NCI-H1092 (cell line): ENCODE measurements at places on chromosomes 5 and 9.

DNA sequence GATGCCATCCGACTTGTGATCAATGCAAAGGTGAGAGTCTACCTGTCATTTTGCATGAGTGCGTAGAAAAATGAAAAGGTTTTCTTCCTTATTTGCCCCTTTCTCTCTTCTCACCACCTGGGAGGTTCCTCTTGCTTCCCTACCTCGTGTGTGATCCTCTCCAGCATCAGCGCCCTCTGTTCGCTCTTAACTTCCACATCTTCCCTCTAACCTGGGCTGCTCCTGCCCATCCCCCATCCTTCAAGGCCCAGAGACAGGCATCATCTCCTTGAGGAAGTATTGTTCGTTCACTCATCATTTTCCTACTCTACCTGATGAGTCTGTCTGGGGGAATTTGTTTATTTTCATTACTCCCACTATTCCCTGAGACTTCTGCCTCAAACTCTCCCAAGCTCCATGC lies 55.8 kb downstream of the RFK start:
- DNase-seq, result no peak

DNA sequence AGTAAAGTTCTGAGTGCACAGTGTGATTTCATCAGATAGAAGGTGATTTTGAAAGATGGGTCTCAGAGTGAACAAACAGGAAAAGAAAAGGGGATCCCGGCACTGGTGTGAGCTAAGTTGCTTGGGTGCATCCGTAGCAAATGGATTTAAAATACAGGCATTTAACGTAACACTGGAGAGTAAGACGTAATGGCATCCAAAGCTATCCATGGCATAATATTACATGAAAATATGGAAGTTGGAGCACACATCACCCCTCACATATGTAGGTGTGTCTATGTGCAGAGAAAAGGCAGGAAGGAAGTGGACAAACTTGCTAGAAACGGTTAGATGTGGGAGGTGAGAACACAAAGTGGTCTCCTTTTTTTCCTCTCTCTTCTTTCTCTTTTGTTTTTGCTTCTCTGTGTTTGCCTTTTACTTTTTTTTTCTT lies 38.2 kb upstream of the SEMA4D start:
- no peak for DNase-seq

DNA sequence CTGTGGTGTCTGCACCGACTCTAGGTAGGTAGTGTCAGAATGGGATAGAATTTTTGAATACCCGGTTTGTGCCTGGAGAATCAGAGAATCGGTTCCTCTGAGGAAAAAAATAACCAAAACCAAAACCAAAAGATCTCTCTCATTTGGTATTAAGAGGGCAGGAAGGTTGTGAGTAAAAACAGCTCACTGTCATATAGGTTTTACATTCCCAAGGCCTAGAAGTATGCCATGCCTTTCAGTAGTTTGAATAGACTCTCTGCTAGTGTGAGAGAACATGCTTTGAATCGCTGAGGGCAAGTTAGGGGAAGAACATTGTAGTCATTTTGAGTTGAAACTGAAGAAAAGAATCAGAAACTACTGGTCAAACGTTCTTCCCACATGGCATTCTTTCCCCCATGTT lies 411.4 kb upstream of the CD180 start:
- DNase-seq, result no peak

GRCh38 chr9:20361656-20362570 lies 260.4 kb downstream of the MLLT3 start:
- no peak for DNase-seq

DNA sequence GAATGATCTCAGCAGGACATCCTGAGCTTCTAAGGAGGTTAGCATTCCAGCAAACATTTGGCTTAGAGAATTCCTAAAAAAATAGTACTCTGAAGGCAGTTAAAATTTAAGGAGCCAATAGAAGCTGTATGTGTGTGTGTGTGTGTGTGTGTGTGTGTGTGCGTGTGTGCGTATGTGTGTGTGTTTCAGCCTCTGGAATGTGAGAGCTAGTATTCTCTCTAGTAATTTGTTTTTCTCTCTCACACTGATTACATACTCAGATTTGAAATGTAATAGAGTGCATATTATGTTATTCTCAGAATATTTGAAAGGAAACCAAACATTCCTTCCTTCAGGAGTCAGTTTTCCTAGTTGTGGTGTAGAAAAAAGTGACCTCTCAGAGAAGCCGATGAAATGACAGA lies 279.6 kb downstream of the TMEM38B start:
- no peak for DNase-seq

DNA sequence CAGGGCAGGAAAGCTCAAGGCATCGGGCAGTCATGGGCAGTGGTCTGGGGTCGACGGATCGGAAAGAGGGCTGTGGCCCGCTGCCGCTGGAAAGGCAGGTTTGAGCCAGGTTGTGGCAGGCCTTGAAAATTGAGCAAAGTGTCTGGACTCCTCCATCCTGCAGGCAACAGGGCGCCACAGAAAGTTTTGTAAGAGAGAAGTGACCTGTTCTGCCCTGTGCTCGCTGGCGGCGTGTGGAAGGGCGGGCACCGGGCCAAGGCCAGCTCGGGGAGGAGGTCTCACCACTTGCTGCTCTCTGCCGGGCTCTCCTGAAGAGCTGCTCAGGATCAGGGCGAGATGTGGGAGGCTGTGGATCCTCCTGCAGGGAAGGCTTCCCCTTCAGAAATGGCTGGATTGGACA lies 41.4 kb upstream of the FAT2 start:
- DNase-seq, result no peak

DNA sequence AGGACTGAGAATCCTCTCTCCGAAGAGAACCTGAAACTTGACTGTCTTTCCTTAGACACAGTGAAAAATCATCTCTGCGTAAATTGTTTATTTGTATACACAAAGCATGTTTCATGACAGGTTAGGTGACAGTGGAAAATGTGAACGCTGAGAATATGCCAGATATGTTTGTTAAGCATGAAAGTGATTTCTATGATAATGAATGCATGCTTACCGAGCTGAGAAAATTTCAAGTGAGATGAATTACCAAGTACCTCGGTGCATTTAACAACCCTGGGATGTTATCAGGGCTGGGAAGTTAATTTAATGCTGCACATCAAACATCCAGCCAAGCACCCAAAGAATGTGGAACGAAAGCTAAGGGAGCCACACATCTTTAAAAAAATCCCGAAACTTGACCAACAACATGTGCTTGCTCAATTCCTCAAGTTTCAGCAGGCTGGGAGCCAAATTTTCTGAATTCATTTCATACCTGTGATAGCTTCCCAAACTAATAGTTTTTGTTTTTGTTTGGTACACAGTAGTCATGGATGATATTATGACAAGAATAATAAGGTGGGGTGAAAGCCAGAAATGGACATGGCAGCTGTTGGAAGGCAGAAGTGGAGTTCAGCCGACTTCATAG lies 336.9 kb downstream of the ARHGEF28 start:
- no peak for DNase-seq

GRCh38 chr5:16559702-16560101 lies 57.1 kb downstream of the RETREG1 start:
- no peak for DNase-seq

- no peak for DNase-seq
Measured at GRCh38 chr5:116440457-116441001, 134.1 kb downstream of the SEMA6A start.

- DNase-seq, result no peak
Measured at GRCh38 chr5:52809884-52810283, 22.2 kb downstream of the ITGA1 start.

DNA sequence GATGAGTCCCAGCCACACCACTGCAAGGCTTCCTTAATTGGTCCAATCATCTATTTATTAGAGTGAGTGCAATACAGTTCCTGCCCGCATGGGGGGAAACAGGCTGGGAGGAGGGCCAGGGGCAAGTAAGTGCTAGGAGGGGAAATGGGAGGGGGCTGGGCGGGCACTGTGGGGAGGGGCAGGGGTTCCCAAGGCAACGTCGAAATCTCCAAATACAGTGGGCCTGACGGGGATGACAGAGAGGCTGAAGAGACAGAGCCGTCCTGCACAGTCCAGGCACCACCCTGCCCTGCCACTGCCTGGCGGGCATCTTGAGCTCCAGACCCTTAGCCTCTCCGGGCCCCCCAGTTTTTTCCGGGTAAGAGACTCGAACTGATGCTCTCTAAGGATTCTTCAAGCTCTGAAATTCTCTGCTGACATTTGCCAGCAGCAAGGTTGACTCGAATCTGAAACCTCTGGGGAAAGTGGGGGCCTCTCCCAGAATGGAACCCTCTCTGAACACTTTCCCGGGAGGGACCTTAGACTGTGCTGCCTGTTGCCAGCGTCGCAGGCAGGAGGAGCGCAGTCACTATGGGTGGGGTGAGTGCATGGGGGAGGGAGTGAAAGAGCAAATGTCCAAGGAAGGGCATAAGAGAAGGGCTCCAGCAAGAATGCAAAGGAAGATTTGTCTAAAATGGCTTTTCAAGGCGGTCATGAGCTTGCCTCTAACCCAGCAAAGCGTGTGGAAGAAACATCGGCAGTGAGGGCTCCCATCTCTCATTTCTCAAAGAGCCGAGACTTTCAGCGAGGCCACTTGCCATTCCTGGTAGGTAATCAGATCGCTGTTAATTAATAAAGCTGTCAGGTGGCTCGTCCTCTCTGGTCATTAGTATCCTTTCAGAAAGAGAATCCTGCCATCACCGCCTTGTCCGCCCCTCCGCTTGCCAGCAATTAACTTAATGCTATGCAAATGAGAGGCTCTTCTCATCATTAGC lies 99.0 kb downstream of the GTF3C4 start:
- DNase-seq, result peak; percentile 54

- no peak for DNase-seq
Measured at GRCh38 chr5:115428676-115429075, 115.9 kb downstream of the FEM1C start.

DNA sequence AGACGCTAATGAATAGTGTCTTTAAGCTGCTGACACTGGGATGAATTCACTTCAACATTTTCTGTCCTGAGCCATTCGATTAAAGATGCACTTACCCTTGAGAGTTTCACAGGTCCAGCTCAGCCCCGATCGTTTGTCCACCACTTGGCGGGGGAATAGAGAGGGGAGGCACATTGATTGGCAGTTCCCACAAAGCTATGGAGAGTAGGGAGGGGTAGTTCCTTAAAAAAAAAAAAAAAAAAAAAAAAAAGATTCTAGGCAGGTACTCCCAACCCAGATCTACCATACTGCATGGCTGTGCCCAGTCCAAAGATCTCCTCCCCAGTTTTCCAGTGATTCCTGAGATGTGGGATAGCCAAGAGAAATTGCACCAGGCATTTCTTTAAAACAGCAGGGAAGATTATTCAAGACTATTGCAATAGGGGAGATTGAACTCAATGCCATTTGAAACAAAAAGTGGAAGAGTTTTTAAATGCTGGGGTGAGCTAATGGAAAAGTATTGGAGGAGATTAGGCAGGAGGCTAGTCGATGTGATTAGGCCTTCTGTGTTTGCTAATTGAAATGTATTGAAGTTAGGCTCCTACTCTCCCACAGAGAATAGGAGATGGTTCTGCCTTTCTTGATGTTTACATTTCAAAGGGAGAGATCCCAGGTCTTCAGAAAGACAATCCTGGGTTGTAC lies 2217.4 kb upstream of the WWC1 start:
- no peak for DNase-seq

- no peak for DNase-seq
Measured at GRCh38 chr5:127176769-127177168, 103.5 kb upstream of the C5orf63 start.

GRCh38 chr9:36341936-36342577 lies 58.0 kb downstream of the RNF38 start:
- DNase-seq, result no peak

DNA sequence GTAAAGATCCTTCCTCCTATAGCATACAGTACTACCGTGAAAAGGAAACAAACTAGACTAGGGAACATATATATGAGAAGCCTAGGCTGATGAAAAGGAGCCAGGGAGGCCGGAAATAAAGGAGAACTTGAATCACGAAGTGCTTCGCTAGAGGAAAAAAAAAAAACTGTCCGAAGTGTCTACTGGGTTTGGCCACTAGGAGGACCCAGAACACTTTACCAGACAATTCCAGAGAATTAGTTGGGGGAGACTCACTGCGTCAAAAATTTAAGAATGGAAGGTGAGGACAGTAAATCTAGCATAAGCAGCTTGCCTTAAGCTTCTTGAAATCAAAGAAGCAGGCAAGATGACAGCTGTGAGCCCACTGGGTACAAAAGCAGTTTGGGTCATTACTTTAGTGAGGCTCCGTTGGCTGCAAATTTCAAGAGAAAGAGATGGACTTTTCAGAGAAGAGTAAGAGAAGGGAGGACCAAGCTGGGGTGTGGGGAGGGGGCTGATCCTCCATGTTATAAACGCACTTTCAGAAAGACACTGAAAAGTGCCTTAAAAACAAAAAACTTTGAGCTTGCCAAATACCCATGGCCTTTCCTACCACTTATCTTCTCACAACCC lies 47.4 kb downstream of the P4HA2 start:
- DNase-seq, result no peak

- no peak for DNase-seq
Measured at GRCh38 chr5:133895979-133896845, 72.2 kb downstream of the C5orf15 start.

DNA sequence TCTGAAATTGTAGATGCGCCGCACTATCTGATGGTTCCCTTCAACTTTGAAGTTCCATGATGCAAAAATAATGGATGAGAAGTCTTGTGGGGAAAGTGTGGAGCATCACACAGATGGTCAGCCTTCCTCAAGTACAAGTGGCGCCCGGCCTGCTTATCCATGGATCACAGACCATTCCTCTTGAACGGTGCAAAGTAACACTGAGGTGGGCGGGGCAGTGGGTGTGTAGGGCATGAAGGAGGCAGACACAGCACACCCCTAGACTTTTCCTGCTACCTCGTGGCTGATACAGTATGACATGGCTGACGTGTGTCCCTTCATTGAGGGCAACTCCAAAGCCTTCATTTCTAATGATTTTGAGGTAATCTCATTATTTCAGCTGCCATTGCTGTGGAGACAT lies 2.5 kb upstream of the GNG10 start:
- DNase-seq, result no peak

DNA sequence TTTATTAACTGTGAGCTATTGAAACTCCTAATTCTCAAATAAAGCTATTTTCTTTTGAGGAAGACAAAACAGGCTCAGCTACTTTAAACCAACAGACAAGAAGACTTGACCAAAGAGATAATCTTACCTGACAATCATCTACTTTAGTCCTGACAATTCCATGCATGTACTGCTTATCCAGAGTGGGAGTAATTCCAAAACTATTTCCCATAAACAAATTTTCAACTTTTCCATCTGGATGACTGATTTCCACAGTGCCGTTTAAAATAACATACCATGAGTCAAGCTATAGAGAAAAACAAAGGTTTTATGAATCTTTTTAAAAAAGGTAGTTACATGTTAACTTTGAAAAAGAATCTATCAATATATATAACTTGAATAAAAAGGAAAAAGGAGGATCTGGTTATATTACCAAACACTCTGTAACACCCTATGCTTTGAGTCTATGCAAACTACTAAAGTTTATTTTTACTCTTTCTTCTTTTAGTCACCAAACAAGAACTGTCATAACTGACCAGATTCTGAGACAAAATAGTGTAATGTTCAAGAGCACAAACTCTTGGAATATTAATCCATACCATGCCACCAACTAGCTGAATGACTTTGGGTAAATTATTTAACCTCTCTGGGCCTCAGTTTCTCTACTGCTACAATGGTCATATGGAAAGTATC lies 129.7 kb downstream of the RAPGEF6 start:
- DNase-seq, result no peak
